Stimulated activated CD8-positive, alpha-beta memory T cell treated with anti-CD3 and anti-CD28 coated beads, Interleukin-15, amount 100 ng/mL, for 48 hours (primary cell): ENCODE measurements at places on chromosomes 2 and 18.

DNA sequence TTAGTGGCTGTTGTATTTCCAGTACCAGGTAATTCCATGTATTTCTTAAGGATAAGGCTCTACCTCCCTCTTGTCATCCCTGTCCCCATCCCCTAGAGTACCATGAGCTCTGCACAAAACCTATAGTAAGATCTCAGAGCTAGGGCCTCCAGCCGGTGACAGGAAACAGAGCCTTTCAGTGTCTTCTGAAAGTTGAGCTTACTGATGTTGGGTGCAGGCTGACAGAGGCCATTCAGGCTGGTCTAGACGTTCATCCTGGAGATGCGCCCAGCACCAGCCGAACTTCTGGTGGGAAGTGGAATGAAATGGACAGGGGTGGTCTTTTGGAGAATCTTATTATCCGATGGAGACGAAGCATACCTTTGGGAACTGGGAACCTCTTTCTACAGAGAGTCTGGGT lies 16.7 kb upstream of the LYPD6B start:
- no peak for DNase-seq

GRCh38 chr2:201639205-201639604 lies 4.1 kb downstream of the TMEM237 start:
- DNase-seq = no peak

DNA sequence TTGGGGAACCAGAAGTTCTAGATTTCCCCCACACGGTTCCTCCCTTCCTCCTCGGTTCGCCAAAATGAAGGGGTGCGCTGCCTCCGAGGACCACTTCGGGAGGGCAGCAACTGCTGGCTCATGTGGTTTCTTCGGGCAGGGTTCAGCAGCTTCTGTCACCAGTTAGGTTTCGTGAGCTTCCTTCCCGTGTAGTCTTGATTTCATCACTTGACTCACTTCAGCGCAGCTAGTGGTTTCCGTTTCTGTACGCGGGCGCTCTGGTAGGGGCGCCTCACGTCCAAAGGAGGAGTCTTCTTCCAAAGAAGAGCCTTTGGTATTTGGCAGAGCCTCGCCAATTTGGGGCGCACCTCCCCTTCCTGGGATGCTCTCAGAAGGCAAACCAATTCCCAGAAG lies 485 bp upstream of the GALNT3 start:
- peak; percentile 49 for DNase-seq

- DNase-seq = no peak
Observed at GRCh38 chr2:222799262-222799918, 61.4 kb upstream of the ACSL3 start.

DNA sequence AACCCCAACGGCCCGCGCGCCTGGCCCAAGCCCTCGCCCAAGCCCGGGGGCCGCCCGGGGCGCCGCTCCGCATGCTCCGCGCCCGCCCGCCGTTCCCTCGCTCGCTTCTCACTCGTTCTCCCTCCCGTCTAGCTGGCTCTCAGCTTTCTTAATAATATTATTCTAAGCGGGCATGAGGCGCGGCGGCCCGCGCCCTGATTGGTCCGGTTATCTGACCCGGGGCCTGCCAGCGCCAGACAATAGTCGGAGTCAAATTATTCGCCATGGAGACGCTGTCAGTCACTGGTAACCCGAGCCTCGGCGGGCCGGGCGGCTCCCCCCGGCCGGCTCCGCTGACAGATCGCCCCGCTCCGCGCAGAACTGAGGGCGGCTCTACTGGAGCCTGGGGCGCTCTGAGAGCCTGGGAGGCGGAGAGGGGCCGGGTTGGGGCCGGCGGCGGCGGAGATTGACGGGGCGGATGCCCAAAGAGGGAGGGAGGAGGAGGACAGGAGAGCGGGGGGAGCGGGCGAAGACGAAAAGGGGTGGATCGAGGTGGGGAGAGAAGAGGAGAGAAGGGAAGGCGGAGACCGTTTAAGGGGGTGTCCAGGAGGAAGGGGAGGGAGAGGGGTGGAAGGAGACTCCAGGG lies at the start of gene SIX2:
TSS of gene SIX2 (minus strand) at position 150 of the 625 bp plus-strand sequence. CDS start 342 bp downstream, outside the sequence.
- DNase-seq = no peak

- DNase-seq = no peak
Observed at GRCh38 chr2:44118257-44118656, 50.4 kb upstream of the PPM1B start.

- no peak for DNase-seq
Observed at GRCh38 chr2:239506101-239506857, 105.5 kb upstream of the HDAC4 start.

- no peak for DNase-seq
Observed at GRCh38 chr18:69717586-69717985, 230.1 kb downstream of the CD226 start.

DNA sequence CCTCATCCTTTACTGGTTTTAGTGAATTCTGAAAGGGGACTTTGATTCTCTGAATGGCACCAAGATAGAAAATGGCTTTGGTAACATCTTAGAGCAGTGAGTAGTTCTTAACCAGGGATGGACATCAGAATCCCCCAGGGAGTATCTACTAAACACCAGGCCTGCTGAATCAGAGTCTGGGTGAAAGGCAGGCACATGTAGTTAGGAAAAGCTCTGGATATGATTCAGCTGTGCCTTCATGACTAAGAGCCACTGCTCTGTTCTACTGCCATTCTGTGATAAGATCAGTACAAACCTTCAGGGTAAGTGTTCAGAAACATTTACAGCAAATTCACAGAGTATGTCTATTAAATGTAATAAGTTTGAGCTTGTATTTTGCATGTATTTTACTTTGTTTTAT lies 46.2 kb upstream of the B3GNT2 start:
- no peak for DNase-seq

DNA sequence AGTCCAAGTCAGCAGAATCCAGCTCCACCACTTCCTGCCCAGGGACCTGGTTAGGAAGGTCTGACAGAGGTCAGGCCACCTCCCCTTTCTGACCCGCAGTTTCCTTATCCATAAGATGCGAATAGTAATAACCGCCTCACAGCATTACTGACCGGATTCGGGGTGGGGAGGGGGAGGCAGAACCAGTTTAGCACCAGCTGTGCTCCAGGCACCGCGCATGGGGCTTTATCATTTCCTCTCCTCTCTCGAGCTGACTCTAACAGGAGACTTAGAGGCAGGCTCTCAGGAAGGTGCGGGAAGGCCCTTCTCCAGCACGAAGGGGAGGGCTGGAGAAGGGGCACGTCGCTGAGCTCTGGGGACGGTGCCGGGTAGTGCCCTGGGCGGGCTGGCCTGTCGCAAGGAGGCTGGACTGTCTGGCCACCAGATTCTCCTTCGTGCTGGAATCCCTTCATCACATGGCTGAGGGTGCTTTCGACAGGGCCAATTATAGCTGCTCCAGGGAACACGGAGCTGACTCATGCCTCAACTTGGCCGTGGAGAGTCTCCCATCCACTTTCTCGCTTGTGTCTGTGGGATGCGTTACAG lies 5.7 kb downstream of the EHD3 start:
- DNase-seq = no peak

- DNase-seq = no peak
Observed at GRCh38 chr2:37868866-37869265, 56.2 kb upstream of the RMDN2 start.
